ENCODE measurements at places on chromosomes 5 and 9. TPM values are rescaled to one million over a fixed set of nuclear protein-coding genes. Genes with fewer than 3 reads are reported as not detected.
A peak's percentile ranks its signal among the peaks of the same experiment; 100 is the strongest.

DNA sequence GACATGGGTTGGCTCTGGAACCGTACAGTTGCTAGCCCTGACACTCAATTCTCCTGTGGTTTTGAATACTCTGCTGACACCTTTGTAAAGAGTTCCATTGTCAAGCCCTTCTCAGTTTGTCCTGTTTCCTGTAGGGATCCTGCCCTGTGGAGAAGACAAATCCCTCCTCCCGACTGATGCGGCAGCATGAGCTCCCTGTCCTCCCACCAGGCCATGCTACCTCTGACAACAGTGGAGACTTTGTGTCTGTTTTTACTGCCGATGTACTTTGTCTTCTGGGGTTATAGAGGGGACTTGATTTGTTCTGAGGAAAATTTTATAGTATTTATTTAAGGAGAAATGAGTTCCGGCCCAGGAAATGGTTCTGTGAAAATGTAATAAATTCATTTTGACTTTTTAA is 57.8 kb downstream of the PRLR start:
- no peak for DNase-seq

- DNase-seq = no peak
These were observed 36.9 kb upstream of the TTC1 start for GRCh38 chr5:159971931-159972461.

DNA sequence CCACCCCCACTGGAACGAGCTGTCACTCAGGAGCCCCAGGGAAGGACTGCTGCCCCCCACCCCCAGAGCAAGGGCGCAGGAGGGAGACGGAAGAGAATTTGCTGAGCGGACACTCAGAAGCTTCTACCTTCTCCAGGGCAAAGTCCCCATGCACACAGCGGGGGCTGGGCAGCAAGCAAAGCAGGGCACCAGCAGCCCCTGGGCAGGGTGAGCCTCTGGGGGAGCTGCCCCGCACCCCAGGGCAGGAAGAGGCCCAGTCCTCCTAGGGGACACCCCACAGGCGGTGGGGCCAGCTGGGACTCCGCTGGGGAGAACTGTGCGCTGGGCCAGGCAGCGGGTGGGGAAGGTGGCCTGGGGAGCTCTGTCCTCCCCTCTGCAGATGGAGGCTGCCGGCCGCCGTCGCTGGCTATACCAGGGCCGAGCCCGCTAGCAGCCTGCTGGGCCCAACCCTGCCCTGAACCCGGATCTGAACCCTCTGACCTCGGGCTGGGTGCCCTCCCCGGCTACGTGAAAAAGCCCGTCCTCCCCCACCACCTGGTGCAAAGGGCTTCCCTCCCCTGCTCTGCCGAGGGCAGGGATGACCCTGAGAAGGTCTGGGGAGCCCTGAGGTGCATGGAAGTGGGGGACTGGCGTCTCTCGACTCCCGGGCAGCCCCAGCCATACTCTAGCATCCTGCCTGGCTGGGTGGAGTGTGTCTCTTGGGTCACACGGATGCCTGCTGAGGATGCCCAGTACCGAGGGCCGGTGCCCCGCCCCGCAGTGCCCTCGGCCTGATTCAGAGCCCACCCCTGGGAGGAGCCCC is 597 bp upstream of the SLC34A3 start:
- no peak for DNase-seq

- no peak for DNase-seq
These were observed 138.6 kb downstream of the ARL15 start for GRCh38 chr5:54171645-54172384.

DNA sequence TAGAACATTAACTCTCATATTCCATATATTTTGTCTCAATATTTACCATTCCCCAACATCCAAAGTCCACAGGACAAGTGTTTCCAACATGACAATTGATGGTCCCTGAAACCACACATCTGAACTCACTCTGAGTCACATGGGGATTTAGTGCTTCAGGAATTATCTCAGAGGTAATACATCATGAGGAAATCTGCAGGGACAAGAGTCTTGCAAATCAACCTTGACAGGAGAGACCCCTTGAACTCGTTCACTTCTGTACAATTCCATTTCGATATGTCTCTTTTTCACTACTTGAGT is 119.7 kb upstream of the ABCA1 start:
- DNase-seq = no peak

GRCh38 chr5:32245742-32246141 is 67.0 kb downstream of the MTMR12 start:
- no peak for DNase-seq

- DNase-seq = no peak
These were observed 69.4 kb downstream of the PSMB7 start for GRCh38 chr9:124345751-124346281.

GRCh38 chr5:142515036-142515435 is 170.9 kb downstream of the FGF1 start:
- DNase-seq = no peak

GRCh38 chr9:119095072-119095471 is 274.2 kb downstream of the BRINP1 start:
- no peak for DNase-seq

DNA sequence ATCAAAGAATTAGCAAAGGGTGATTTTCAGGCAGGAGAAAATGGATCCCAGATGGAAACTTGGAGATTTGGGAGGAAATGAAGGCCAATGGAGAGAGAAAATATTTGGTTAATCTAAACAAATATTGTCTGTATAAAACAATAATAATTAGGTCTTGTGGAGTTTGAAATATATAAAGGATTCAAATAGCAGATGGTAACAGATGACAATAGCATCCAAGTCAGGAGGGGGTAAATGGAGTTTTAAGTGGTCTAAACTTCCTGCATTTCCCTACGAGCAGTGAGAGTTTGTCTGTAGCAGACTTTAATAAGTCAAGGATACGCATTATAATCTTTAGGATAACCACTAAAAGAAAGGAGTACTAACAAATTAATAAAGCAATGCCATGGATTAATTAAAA is 49.0 kb upstream of the GGTA1 start:
- no peak for DNase-seq

- DNase-seq = no peak
These were observed 143.6 kb downstream of the CEMIP2 start for GRCh38 chr9:71624728-71625127.

- no peak for DNase-seq
These were observed 227.0 kb downstream of the ELAVL2 start for GRCh38 chr9:23598994-23599393.

DNA sequence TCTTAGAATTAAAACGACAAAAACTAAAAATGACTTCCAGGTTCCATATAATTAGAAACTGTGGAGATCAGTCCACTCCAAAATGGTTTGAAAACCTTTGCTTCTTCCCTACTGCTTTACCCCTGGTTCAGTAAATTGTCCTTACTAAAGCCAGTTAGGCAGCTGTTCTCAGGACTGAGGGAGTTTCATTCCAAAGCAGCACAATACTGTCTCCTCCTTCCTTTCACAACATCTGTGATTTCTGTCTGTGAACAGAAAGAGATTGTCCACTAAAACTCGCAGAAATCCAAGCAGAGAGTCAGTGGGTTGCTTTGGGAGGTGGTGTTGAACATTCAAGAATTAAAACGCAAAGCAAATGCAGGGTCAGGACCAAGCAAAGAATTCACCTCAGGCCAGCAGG is 740.8 kb upstream of the ZNF608 start:
- DNase-seq = no peak

DNA sequence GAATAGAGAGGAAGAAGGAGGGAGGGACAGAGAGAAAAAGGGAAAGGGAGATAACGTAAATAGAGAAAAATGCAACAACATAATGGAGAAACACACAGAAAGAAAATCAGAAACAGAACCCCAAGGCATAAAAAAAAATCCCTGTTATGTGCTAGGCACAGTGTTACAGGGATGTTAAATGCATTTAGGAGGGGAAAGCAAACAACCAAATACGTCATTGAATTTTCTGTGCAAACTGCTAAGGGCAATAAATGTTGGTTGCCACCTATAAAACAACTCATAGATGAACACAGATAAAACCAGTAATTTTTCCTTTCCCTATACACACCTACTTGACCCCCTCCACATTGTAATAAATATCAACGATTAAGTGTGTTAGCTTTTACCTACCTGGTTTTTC is 51.3 kb upstream of the ASTN2 start:
- DNase-seq = no peak

- DNase-seq = peak; percentile 41
These were observed 199.0 kb downstream of the CACNA1B start for GRCh38 chr9:138076650-138077009.

GRCh38 chr5:147575598-147575997 is 65.7 kb upstream of the DPYSL3 start:
- no peak for DNase-seq

- DNase-seq = no peak
These were observed 176.7 kb upstream of the PRDM9 start for GRCh38 chr5:23330726-23331125.

- DNase-seq = no peak
These were observed 471.0 kb downstream of the EFNA5 start for GRCh38 chr5:107199756-107200155.

DNA sequence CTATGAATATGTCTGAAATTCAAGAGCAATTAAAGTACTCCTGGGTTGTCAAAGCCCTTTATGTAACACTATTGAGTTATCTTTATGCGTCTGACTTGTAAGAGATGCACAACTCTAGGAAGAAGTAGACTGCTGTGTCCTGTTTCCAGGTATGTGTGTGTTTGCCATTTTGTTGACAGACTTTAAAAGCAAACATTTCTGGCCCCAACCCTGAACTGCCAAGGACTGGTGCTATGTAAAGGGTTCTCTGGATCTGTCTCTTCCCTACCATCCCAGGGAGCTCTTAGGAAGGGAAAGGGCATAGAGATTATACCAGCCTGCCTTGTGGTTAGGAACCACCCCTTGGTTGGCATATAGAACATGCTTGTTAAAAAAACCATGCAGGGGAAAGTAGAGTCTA is 12.1 kb downstream of the SLC22A5 start:
- DNase-seq = no peak

GRCh38 chr5:38029397-38030065 is 189.7 kb upstream of the GDNF start:
- DNase-seq = no peak

DNA sequence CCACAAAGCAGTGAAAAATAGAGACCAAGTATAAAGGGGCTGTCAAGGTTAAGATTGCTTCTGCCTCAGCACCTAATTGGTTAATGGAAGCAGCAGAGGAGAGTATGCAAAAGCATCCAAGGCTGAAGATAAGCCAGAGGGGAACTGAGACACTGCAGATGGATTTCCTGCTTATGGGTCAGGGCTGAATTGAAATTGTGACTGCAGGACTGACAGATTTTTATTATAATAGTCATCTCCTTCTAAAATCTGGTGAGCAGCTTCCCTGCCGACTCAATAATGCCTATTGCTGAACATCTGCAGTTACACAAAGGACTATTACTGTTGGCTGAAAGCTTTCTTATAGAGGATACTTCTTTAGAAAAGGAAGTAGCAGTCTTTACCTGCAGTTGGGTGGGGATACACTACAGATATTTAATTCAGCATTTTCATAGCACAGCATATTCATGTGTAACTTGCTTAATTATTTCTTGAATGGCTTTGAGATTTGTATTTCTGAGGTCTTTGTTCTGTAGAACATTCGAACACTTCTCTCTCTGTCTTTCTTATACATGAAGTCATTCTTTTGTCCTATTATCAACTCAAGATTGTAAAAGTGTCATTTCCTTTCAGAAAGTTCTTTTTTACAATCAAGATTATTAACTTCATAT is 363.0 kb upstream of the RIOK2 start:
- no peak for DNase-seq

- DNase-seq = no peak
These were observed 28.2 kb downstream of the DBH start for GRCh38 chr9:133664173-133665050.

GRCh38 chr9:113912816-113913215 is 36.7 kb downstream of the ZNF618 start:
- no peak for DNase-seq

The CD14 gene
- 9.9 TPM for polyA plus RNA-seq

The GBGT1 gene
- 7.0 TPM for polyA plus RNA-seq

The CMBL gene
- 32.5 TPM for polyA plus RNA-seq

The TIMD4 gene
- polyA plus RNA-seq = not detected

The ELL2 gene
- 6.7 TPM for polyA plus RNA-seq

The EIF4E1B gene
- not detected for polyA plus RNA-seq

The NR4A3 gene
- 17.5 TPM for polyA plus RNA-seq

All from heart left ventricle (tissue), 16 donors.